ENCODE measurements at places on chromosomes 5 and 9.
A peak's percentile ranks its signal among the peaks of the same experiment; 100 is the strongest.

DNA sequence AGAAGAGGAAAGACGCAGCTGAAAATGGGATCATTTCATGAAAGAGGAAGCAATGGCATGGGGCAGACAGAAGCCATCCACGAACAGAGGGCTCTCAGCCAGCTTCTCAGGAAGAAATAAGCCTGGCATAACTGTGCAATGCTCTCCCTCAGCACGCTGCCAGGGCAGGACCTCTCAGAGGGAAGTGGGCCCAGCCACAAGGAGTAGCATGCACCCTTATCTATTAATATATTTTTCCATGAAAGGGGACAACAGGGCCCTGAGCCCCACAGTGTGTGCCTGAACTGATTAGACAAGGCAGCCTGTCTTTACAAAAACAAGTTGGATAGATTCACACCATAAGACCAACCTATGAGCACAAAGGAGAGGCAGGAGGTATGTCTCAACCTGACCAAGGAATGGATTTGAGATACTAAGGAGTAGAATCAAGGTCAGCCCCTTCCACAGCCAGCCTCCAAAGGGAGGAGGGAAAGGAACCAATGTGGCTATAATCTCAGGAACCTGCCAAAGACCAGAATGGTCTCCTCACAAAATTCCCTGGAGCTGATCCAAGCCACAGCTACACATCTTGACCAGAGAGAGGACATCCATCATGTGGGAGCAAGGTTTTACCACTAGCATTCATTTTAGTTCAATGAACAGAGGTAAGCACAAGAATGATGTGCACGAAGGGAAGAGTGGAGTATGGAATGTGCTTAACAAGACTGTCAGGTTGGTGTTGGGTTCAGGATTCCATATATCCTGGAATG lies 154.8 kb downstream of the SIL1 start:
- DNase-seq, result no peak

- DNase-seq, result no peak
Observed at GRCh38 chr5:10663489-10664179, 97.4 kb downstream of the DAP start.

DNA sequence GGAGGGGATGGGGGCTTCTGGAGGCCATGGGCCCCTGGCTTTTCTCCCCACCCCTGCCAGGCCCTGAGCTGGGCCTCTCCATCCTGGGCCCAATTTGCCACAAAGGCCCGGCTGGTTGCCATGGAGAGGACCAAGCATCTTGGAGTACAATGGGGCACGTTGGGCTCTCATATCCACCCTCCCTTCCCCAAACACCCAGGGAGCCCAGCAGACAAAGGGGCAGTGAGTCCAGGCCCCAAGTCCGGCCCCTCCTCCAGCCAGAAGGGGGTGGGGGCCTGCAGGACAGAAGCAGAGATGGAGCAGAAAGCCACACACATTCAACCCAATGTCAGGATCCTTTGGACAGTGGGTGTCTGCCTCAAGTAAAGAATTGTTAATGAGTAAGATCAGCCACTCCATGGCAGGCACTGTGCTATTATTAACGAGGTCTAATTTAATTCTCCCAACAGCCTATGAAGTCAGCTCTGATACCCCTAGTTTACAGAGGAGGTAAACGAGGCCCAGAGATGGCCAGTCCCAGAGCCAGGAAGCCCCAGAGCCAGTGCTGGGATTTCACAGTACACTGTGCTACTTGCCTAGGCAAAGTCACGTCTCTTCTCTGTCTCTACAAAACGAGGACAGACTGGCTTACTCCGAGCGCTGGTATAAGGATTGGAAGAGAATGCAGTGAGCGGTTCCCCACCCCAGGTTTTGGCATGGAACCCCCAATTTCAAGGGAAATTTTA lies 2.3 kb downstream of the CRB2 start:
- no peak for DNase-seq

DNA sequence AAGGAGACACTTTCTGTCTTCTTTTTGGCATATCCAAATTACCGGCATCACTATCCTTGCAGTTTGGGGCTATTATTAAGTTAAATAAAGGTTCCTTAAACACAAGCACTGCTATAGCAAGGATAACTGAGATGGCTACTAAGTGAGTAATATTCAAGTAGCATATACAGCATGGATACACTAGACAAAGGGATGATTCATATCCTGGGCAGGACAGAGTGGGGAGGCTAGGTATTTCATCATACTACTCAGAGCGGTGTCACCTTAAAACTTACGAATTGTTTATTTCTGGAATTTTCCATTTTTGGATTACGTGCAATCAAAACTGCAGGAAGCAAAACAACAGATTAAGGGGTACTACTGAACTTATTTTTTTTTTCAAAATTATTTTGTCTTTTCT lies 54.1 kb downstream of the FER start:
- peak; percentile 4 for DNase-seq

- DNase-seq, result no peak
Observed at GRCh38 chr9:18350036-18350435, 123.9 kb upstream of the ADAMTSL1 start.

- DNase-seq, result no peak
Observed at GRCh38 chr9:93107825-93108161, 11.8 kb downstream of the CARD19 start.
